ENCODE measurements at places on chromosomes 13 and 19. TPM values are rescaled to one million over a fixed set of nuclear protein-coding genes. Genes with fewer than 3 reads are reported as not detected.

Gene ANKRD27
- 54.4 TPM for total RNA-seq

Gene OR10H1
- not detected for total RNA-seq

Gene TNFRSF19
- total RNA-seq = 0.07 TPM

Gene ZNF155
- total RNA-seq = 5.3 TPM

GRCh38 chr13:28423010-28423409 is 71.9 kb downstream of the FLT1 start:
- no peak for DNase-seq

- no peak for DNase-seq
These were observed 300.7 kb downstream of the ZNF536 start for GRCh38 chr19:30672926-30673325.

- no peak for DNase-seq
These were observed 2.4 kb upstream of the FLT1 start for GRCh38 chr13:28497143-28497876.

- no peak for DNase-seq
These were observed 310.6 kb downstream of the FGF14 start for GRCh38 chr13:102091231-102091630.

DNA sequence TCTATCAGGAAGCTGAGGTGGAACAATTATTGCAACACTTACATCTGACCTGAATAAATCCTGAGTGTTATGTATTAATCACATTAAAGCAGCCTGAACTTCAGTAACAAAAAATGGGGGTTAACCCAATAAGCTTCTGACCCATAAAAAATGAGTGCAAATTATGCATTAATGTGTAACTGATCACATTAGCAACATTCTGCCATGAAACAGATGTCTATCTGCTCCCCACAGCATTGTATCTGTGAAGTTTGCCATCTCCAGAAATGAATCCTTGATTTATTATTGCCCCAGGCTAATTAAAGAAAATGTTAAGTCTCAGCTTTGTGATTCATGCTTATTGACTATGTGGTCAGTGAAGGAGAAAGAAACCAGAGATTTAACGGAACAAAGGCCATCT is 304.9 kb downstream of the PCDH20 start:
- no peak for DNase-seq

DNA sequence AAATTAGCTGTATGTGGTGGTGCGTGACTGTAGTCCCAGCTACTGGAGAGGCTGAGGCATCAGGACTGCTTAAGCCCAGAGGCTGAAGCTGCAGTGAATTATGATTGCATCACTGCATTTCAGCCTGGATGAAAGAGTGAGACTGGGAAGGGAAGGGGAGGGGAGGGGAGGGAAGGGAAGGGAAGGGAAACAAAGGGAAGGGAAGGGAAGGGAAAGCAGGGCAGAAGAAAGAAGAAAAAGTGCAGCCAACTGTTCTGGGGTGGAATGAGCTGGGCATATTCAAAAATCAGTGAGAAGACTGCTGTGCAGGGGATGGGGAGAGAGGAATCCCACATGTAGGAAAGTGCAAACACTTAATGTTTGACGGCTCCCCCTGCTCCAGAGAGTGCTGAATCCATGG is 905.5 kb downstream of the UQCRFS1 start:
- no peak for DNase-seq
